ENCODE measurements at places on chromosomes 5 and 9.

DNA sequence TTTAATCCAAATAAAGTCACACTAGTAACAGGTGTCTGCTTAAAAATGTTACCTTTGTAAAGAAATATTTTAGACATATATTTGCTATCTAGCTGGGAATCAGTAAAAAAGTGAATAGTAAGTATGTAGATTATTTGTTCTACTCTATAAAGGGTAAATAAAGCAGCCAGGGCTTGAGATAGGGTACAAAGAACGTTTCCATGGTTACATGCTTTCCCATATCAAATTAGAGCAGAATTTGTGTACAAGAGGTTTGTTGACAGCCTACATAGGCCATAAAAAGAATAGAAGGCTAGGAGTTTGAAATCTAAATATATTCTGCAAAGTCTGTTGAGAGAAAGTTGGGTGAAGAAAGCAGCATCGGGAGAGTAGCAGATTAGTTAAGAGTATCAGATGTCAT is 160.9 kb upstream of the POU5F2 start:
- no peak for DNase-seq

GRCh38 chr5:82349652-82350051 is 71.5 kb upstream of the RPS23 start:
- DNase-seq: peak; percentile 32

DNA sequence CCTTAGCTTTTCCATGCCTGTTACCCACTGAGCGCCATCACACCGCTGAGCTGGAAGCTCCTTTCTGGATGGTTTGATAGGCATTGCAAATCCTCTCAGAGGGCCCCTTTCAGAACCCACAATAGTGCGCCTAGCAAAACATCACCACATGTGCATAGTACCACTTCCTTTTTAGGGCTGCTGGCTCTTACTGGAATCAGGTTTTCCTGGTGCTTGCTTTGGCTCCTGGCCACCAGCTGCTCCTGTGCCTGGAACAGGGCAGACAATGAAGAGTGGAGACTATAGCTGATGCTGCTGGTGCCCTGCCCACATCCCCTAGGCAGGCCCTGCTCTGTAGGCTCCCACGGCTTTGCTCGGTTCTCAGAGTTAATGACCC is 163.6 kb upstream of the SEMA6A start:
- DNase-seq: no peak

- no peak for DNase-seq
Observed at GRCh38 chr5:52892242-52892878, 96.8 kb upstream of the ITGA2 start.

DNA sequence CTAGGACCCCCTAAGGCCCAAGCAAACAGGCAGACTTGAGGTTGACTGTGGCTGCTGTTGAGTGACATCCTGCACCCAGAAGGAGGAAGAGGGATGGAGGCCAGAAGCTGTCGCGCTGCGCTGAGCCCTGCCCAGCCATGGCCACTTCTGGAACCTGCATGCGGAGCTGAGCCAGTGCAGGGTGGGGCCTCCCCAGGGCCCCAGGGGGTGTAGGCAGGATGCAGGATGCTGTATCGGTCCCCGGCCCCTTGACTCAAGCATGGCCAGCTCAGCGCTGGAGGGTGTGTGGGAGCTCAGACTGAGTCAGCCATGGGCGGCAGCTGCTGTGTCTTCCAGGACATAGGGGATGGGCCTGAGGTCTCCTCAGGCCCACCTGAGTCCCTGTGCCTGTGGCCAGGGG is 26.9 kb downstream of the GLT6D1 start:
- no peak for DNase-seq
